ENCODE measurements at places on chromosomes 6 and 20.

GRCh38 chr6:23534351-23534750, 591.7 kb upstream of the NRSN1 start:
- peak; percentile 52 for DNase-seq

- DNase-seq = no peak
Observed at GRCh38 chr6:40931931-40932330, 107.1 kb downstream of the UNC5CL start.

- DNase-seq = no peak
Observed at GRCh38 chr6:12265296-12265695, 24.9 kb upstream of the EDN1 start.

- no peak for DNase-seq
Observed at GRCh38 chr6:137906020-137906472, 39.0 kb downstream of the TNFAIP3 start.

DNA sequence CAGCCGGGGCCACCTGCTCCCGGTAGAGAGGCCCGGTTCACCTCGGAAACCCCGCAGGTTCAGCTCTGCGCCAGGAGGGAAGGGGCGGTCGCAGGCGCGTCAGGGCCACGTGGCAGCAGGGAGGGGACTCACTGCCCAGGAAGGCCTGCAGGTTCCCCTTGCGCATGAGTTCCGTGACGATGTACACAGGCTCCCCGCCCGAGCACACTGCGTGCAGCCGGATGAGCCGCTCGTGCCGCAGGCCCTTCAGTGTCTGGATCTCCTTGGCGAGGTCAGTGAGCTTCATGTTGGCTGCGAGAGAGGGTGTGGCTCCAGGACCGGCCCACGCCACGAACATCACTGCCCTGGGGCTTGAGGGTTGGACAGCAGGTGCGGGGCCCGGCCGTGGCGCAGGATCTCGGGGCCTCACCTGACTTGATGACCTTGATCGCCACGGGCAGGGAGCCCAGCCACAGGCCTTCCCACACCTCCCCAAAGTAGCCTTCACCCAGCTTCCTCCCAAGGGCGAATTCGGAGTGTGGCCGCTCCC, 4.9 kb upstream of the PTK6 start:
- peak; percentile 87 for DNase-seq

Data from NCI-H69 (cell line).